ENCODE measurements at places on chromosomes 3 and 15. TPM values are rescaled to one million over a fixed set of nuclear protein-coding genes. Genes with fewer than 3 reads are reported as not detected.

DNA sequence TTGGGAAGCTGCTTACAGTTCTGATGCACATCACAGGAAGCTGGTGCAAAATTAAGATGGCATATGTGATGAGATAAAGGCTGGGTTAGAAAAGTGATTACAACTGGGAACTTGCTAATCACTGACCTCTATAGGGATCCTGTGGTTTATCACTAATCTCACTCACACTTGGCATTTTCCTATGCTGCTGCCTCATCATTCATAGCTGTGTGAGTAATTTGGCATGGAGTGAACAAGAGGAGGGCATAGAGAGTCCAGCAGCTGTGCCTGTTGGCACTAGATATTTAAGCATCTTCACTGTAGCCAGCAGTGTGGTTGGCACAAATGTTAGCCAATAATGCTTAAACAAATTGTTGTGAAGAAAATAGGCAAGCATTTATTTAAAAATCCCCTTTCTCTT lies 217.7 kb upstream of the CGNL1 start:
- DNase-seq, result no peak

Gene RLBP1
- not detected for total RNA-seq

Gene FRMD4B
- total RNA-seq, result 16.1 TPM

DNA sequence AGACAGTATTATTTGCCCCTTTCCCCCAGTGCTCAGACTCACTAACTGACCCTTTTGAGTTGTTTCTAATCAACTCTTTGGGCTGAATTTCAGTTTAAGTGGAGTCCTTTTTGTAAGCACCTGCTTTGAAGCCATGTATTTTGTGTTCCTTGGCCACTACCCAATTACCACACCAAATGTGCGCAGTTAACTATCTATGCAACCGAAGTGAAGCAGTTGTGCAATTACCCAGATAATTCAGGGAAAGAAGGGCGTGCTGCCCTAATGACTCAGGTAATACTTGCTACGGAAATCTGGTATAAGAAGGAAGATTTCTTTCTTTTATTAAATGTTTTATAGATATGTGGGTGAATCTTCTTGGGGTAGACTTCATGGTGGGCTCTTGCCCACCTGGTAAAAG lies 371.9 kb upstream of the TBL1XR1 start:
- DNase-seq, result no peak

GRCh38 chr15:101535170-101535902 lies 45.8 kb upstream of the PCSK6 start:
- DNase-seq, result no peak

Gene IMPG2
- 0.11 TPM for total RNA-seq

- no peak for DNase-seq
Measured at GRCh38 chr3:10717756-10718155, 98.3 kb upstream of the SLC6A11 start.

- DNase-seq, result no peak
Measured at GRCh38 chr3:193620650-193621049, 27.6 kb downstream of the OPA1 start.

- no peak for DNase-seq
Measured at GRCh38 chr3:129741794-129742193, 135.3 kb upstream of the PLXND1 start.

- DNase-seq, result no peak
Measured at GRCh38 chr15:80240276-80240675, 11.7 kb downstream of the CTXND1 start.

DNA sequence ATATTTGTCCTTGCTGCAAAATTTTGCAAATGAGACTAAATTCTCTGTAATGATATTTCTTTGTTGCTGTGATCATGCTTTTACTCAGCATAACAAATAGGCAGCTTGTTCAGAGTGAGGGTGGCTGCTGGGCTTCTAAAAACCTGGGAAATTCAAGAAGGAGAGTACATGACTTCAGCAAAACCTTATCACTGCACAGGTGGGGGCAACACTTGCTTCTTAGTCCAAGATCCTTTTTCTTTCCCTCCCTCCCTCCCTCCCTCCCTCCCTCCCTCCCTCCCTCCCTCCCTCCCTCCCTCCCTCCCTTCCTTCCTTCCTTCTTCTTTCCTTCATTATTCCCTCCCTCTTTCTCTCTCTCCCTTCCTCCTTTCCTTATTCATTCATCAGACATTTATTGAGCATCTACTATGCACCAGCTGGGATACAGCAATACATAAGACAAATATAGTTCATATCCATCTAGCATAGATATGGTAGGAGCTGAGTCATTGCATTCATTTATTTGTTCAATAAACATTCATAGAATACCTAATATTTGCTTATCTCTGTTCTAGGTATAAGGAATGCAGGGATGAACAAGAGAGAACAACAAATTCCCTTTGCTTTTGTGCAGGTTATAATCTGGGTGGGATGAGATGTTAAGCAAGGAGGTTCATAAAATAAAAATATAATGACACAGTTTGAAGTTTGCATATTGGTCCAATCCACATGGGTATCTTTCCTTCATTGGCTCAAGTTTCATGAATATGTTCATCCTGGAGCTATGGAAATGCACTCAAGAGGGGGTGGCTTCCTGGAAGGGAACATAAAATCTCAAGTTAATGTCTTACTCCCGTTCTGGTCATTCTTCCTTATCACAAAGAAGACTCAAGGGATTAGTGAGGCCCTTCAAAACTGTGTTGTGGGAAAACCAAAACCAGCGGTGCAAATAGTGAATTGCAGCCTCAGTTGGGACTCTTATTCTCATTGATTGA lies 210.7 kb downstream of the PDCD6IP start:
- DNase-seq, result no peak

Gene ZNF280D
- total RNA-seq, result 22.0 TPM

DNA sequence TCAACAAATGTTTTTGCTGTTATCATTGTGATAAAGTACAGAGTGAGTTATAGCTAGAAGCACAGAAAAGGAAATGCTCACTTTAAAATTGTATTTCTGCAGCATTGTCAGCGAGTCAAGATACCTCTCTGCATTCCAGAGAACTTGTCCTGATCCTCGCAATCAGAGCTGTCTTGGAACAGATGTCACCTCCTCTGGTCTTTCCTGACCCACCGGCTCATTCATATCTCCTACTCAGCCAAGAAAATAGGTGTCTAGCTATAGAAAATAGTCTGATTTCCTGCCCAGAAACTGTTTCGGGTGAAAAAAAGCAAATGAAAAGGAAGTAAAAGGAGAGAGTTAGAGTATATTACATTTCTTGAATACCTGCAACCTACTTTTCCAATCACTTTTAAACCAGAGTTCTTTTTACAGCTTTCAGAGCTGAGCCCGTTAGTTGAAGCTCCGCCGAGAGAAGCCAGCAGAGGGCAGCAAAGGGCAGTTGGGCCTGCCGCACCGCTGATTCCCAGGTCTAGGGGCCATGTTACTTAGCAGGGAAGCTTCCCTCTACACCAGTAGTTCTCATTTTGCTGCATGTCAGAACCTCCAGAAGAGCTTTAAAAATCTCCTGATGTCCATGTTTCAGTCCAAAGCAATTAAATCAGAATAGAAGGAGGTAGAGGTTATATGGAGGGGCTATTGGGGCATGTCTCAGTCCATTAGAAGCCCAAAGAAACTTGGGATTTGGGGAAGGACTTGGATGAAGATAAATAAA lies 185.7 kb upstream of the THRB start:
- DNase-seq, result peak; percentile 59

Gene ZBTB11
- 10.3 TPM for total RNA-seq

DNA sequence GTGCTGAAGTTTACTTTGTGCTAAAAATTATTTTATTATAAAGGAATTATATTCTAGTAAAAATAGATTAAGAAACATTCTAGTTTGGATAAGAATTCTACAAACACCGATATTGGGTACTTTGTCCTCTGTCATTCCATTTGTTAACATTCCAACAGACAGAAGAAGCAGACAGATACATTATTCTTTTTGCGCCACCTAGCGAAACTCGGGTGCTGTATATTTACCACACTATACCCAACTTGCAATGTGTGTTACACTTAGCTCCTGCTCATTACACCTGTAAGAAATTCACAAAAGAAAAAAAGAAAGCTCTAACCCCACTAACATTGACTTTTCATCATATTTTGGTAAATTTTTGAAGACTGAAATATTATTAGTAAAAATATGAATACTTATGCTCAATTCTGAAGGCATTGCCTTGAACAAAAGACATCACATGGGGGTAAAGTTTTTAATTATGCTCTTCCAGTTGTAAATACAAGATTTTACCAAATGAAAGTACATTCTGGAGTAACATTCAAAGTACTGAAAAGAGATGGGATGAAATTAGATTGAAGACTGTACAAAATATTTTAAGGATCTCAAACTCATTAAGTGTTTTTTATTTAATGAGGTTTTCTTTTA lies 136.5 kb upstream of the MLF1 start:
- DNase-seq, result no peak

GRCh38 chr3:136731274-136731884 lies 20.8 kb downstream of the STAG1 start:
- DNase-seq, result no peak

Gene FETUB
- not detected for total RNA-seq

DNA sequence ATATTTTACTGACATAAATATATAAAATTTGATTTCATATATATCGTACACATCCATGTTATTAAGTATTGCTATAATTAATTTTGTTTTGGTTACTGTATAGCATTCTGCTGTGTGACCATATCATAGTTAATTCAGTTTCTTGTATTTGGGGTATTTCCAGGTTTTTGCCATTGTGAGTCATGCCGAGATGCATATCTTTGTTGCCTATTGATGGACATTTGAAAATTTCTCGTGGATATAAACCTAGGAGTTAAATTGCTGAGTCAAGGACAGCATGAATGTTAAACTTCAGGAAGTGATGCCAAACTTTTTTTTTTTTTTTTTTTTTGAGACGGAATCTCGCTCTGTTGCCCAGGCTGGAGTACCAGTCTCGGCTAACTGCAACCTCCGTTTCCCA lies 33.7 kb upstream of the GPR171 start:
- no peak for DNase-seq

GRCh38 chr3:115885621-115886020 lies 262.3 kb downstream of the GAP43 start:
- DNase-seq, result no peak

Gene ZNF860
- 0.08 TPM for total RNA-seq

GRCh38 chr3:70999730-71000129 lies 583.8 kb downstream of the FOXP1 start:
- DNase-seq, result no peak

DNA sequence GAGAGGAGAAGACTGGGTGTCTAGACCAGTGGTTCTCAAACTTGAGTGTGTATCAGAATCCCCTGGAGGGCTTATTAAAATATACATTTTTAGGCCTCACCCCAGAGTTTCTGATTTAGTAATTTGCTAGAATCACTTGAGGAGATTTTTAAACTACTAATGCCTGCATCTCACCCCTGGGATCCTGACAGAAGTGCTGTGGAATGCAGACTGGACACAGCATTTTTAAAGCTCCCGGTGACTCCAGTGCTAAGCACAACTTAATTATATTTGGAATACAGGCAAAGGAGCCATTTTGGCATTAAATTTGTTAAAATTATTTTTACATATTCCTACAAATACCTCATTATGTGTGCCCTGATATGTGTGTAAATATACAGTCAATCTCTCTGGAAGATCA lies 26.7 kb upstream of the COL6A6 start:
- DNase-seq, result no peak

Gene DAZL
- total RNA-seq, result not detected

Gene RPL32
- 880 TPM for total RNA-seq

Gene ZNF80
- not detected for total RNA-seq

Measured in left ventricle myocardium inferior (tissue), 1 donor.